ENCODE measurements at places on chromosomes 3 and 15. TPM values are rescaled to one million over a fixed set of nuclear protein-coding genes. Genes with fewer than 3 reads are reported as not detected.

DNA sequence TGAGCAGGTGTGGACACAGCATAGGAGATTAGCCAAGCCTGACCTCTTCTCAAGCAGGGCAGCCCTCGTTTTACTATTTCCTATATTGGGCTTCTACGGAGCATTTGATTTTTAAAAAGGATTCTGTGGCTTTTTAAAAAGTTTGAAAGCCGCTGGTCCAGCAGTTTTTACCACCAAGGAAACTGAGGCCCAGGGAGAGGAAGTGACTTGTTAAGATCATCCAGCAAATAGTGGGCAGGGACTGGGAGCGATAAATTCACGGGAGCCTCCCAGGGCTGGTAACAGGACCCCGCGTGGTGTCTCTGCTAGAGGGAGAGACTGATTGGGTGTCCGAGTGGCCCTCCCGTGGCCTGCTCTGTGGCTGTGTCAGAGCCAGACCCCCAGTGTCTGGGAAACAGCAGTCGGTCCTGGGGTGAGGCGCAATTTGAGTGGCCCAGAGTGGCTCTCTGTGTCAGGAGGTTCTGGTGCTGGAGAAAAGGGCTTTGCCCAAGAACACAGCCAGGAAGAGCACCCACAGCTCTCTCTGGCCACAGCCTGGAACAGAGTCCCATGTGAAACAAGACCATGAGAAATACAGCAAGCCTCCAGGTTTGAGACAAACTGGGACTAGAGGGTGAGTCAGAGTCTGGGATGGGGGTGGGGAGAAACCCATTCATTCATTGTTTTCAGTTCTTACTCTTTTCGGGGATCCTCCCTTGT lies 4.2 kb downstream of the FURIN start:
- peak; percentile 53 for DNase-seq

DNA sequence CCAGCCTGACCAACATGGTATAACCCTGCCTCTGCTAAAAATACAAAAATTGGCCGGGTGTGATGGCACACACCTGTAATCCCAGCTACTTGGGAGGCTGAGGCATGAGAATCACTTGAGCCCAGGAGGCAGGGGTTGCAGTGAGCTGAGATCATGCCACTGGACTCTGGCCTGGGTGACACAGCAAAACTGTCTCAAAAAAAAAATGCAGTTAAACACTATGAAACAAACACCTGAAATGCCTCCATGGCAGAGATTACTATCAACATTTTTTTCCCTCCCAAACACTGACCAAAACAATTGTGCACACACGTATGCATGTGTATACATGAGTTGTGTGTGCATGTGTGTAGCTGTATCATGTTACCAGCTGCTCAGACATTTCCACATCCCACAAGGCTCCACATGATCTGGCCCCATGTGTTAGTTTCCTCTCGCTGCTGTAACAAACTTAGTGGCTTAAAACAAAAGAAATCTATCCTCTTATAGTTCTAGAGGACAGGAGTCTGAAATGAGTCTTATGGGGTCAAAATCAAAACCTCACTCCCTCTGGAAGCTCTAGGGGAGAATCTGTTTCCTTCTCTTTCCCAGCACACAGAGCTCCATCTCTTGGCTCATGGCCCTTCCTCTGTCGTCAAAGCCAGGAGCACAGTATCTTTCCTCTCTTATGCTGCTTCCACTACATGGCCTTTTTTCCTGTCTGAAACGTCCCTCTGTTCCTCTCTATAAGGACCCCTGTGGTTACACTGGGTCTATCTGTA lies 34.5 kb downstream of the SLC41A3 start:
- no peak for DNase-seq

- no peak for DNase-seq
These were observed 62.6 kb upstream of the VGLL3 start for GRCh38 chr3:87053553-87053952.

GRCh38 chr15:52798529-52799101 lies 8.5 kb upstream of the ONECUT1 start:
- DNase-seq, result no peak

GRCh38 chr3:23425410-23425809 lies 222.3 kb downstream of the UBE2E2 start:
- no peak for DNase-seq

DNA sequence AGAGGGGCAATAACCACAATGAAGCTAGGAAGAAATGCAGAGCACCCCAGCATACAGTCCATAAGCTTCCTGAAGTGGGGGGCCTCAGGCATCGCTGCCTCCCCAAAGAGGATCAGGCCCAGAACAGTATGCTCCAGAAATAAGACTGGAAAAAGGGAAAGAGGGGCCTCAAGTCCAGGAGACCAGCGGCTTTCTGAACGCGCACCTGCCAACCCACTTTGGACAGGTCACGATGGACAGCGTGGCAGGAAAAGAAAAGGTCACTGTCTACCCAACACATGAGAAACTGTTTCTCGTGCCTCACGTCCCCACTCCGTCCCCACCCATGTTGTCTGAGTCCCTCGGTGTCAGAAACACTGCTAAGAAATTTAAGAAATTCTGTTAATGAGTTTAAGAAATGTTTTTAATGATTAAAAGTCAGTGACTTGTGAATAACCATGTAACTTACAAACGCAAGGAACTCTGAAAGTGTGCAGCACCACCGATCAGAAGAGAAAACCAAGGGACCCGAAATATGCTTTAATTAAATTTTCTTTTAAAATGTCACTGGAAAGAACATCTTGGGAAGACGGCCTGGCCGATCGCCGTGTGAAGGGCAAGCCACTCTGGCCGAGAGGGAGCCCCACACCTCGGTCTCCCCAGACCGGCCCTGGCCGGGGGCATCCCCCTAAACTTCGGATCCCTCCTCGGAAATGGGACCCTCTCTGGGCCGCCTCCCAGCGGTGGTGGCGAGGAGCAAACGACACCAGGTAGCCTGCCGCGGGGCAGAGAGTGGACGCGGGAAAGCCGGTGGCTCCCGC lies 1.7 kb upstream of the PPARG start:
- peak; percentile 39 for DNase-seq

DNA sequence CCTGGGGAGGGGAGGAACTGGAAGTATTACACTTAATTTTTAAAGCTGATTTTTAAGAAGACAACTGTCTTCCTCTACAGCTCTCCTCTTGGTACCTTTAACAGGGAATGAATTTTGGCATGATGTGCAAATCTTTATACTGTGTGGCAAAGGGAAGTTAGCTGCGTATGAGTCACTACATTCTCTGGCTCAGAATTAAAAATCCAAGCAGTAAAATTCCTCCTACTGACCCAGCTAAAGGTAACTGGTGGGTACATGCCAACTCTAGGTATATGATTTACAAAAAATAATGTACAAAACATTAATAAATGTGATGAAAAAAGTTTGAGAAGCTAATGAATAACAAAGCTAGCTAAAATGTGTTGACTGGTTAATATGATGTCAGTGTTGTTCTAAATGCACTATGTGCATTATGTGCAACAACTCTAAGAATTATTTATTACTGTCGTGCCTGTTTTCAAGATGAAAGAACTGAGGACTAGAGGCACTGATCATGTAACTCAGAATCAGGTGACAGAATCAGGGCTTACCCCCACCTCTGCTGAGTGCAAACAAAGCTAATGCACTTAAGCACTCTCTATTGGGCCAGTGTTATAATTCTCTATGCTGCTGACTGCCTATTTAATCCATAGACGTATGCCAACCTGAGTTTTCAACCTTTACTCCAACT lies 194.7 kb upstream of the CADPS start:
- DNase-seq, result no peak

DNA sequence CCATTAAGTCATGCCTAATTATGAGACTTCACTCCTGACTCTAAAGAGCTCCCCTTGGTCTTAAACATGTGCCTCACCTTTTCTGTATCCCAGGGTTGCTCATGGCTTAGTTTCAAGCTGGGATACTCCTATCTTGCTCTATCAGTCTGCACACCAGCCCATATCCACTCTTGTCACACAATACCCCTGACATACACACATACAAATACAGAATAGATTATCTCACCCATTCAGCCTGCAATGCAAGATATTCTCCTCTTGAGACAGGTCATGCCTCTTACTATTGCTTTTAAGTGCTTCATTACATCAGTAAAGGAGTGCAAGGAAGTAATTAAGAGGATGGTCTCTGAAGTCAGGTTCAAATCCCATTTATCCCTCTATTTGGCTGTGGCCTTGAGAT lies 587.3 kb downstream of the IGSF11 start:
- no peak for DNase-seq

- DNase-seq, result peak; percentile 40
These were observed 161.2 kb downstream of the FRMD5 start for GRCh38 chr15:44033894-44034293.

DNA sequence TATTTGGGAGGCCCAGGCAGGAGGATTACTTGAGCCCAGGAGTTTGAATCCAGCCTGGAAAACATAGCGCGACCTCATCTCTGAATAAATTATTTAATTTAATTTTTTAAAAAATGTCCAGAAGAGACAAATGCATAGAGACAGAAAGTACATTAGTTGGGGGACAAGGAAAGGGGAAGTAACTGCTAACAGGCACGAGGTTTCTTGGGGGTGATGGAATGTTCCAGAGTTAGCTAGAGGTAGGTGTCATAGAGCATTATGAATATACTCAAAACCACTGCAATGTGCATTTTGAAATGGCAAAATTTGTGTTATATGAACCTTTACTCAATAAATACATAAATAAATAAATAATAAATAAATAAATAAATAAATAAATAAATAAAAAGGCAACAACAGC lies 31.7 kb upstream of the CYP11A1 start:
- no peak for DNase-seq

DNA sequence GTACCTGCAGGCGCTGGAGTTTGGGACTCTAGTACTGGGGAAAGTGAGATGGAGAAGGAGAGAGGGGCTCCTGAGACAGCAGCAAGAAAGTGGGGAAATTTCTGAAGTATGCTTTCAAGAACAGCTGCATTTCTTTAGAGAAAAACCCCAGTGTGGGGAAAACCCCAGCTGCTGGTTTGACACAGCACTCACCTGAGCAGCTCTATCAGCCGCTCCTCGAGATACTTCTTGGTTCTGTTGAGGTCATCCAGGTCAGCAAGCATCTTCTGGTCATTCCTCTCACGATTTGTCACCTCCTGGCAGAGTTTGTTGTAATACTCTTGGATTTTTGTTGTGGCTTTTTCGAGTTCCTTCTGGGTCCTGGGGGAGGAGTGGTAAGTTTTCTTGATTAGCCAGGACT lies 18.8 kb downstream of the CXCR6 start:
- DNase-seq, result no peak

- DNase-seq, result no peak
These were observed 70.7 kb upstream of the UBE2E1 start for GRCh38 chr3:23735062-23735461.

GRCh38 chr3:10534066-10534465 lies 28.7 kb upstream of the ATP2B2 start:
- no peak for DNase-seq

DNA sequence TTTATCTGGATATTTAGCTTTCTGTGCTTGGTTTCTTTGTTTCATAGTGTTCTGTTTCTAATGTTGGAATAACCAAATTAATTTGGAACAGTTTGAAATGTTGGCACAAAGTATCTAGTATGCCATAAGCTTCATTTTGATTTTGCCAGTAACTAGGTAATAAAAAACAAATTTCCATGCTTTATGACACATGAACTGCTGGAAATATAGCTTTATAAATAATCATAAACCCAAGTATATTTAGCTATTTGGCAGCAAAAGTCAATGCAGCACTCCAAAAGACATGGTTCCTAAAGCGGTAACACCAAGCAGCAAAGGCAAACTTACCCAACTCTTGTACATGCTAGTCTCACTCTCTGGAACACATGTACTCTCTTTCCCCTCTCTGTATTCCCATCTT lies 106.0 kb upstream of the CCNL1 start:
- DNase-seq, result no peak

The B3GALNT1 gene
- not detected for total RNA-seq

The PCOLCE2 gene
- total RNA-seq, result 6.2 TPM

GRCh38 chr15:58324533-58324932 lies 107.3 kb upstream of the LIPC start:
- no peak for DNase-seq

GRCh38 chr15:56754772-56755370 lies 21.6 kb upstream of the ZNF280D start:
- no peak for DNase-seq

- no peak for DNase-seq
These were observed 231.0 kb downstream of the ZMAT3 start for GRCh38 chr3:178840586-178840985.

The RAD51 gene
- 15.7 TPM for total RNA-seq

GRCh38 chr15:67070892-67071664 lies 5.7 kb downstream of the SMAD3 start:
- no peak for DNase-seq

The FBXL22 gene
- total RNA-seq, result 1.0 TPM

The CCDC39 gene
- not detected for total RNA-seq

The AGBL1 gene
- not detected for total RNA-seq

The WDR49 gene
- total RNA-seq, result not detected

- no peak for DNase-seq
These were observed 48.2 kb downstream of the FEM1B start for GRCh38 chr15:68325726-68326125.

The SST gene
- not detected for total RNA-seq

- DNase-seq, result no peak
These were observed 482.4 kb upstream of the SGO1 start for GRCh38 chr3:20668411-20668810.

- DNase-seq, result no peak
These were observed 320 bp upstream of the ACAN start for GRCh38 chr15:88802991-88803240.

GRCh38 chr3:121844892-121845291 lies 9.9 kb downstream of the EAF2 start:
- no peak for DNase-seq

GRCh38 chr15:25186411-25186810 lies 231.6 kb downstream of the SNRPN start:
- no peak for DNase-seq

DNA sequence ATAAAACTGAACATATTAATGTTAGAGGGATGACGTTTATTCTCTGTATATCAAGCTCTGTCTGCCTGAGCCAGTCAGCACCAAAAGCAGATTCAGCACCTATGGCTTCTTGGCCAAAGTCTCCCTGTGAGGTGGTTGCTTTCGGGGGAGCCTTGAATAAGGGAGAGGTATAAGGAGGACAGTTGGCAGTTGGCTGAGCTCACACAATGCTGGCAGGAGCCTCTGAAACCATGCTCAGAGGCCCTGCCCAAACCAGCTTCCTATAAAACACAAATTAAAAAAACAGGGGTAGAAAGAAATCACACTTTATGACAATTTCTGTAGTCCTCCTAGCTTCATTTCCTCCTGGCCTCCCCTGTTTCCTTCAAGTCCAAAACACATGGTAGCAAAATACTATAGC lies 18.8 kb downstream of the ARHGEF3 start:
- no peak for DNase-seq

GRCh38 chr3:49602877-49603411 lies 48.7 kb downstream of the BSN start:
- peak; percentile 29 for DNase-seq

- DNase-seq, result no peak
These were observed 20.8 kb upstream of the VPS8 start for GRCh38 chr3:184791171-184791570.

Data from HT-29 (cell line).